Activated CD4-positive, alpha-beta T cell treated with anti-CD3 and anti-CD28 coated beads, Interleukin-2, amount 10 ng/mL, durations not matched to agents 7 days and 5 days (primary cell): ENCODE measurements at places on chromosomes 3 and 15. TPM values are rescaled to one million over a fixed set of nuclear protein-coding genes. Genes with fewer than 3 reads are reported as not detected.

ARNT2 gene
- total RNA-seq: not detected

- no peaks in the 10 kb centered on the region for H3K4me1 ChIP-seq
- H3K36me3 ChIP-seq: no peaks in the 10 kb centered on the region
- H3K27ac ChIP-seq: no peak overlapping the region
Observed at GRCh38 chr3:16614033-16615031, 9.1 kb upstream of the DAZL start.

DNA sequence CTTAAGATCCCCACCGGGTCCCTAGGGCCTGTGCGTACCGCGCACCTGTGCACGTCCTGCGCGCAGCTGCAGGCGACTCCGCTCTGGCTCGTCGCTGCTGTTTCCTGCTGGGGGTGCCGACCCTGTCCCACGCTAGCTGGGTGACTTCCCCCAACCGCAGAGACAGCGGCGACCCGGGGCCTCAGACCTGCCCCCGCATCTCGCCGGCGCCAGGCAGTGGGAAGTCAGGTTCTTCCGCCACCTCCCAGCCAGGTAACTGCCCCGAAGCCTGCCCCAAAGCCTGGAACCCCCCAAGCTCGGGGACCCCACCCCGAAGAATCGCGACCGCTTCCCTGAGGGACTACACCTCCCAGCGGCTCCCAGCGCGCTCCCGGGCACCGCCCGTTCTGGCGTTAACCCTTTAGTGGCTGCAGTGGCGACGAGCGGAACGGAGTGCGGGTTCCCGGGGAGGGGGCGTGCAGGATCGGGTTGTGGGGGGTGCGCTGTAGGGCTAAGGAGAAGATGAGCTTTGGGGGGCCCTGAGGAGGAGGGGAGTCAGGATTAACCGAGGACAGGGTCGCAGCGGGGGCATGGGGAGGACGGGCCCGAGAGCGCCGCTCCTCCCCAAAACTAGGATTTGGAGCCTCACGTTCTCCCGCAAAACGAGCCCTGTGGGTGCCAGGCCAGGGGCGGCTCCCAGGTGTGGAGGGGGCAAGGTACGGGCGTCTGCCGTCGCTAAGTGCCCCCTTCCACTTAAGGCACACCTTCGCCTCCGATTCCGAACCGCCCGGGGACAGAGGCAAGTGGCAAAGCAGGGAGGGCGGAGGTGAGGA is 589 bp downstream of the NEIL1 start:
- peak overlapping the region; percentile 54 for H3K27ac ChIP-seq
- peaks cover 25% of the 10 kb centered on the region for H3K27me3 ChIP-seq
- H3K4me3 ChIP-seq: peak overlapping the region; percentile 61
- DNase-seq: peak; percentile 28

GPR176 gene
- total RNA-seq: not detected

GRCh38 chr15:90178468-90179435 is 22.4 kb upstream of the SEMA4B start:
- H3K4me3 ChIP-seq: no peak overlapping the region
- no peak for DNase-seq
- H3K36me3 ChIP-seq: no peaks in the 10 kb centered on the region
- H3K27me3 ChIP-seq: peaks cover 14% of the 10 kb centered on the region

SEMA6D gene
- total RNA-seq: not detected

DNA sequence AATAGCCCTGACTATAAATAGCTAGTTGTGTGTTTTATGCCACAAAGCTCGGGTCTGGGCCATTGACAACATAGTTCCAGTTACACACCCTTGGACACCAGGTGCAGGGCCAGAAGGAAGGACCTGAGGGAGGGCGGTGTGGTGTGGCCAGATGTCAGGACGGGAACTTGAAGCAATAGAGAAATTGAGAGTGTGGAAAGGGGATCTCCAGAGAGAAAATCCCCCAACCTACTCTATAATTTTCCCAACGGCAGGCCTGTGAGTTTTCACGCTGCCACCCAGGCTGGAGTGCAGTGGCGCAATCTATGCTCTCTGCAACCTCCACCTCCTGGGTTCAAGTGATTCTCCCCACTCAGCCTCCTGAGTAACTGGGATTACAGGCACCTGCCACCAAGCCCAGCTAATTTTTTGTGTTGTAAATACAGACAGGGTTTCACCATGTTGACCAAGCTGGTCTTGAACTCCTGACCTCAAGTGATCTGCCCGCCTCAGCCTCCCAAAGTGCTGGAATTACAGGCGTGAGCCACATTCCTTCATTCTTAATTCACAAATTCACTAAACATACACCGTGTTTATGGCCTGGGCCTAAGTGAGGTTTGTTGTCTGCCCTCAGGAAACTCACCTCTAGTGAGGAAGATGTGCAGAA is 70.8 kb upstream of the KLF13 start:
- peak overlapping the region; percentile 68 for H3K27ac ChIP-seq
- H3K4me1 ChIP-seq: peaks cover 58% of the 10 kb centered on the region
- peaks cover 6% of the 10 kb centered on the region for H3K27me3 ChIP-seq
- H3K36me3 ChIP-seq: peaks cover 4% of the 10 kb centered on the region

GRCh38 chr15:41971895-41972252 is 483 bp downstream of the EHD4 start:
- peaks cover 4% of the 10 kb centered on the region for H3K36me3 ChIP-seq
- peak overlapping the region; percentile 96 for H3K27ac ChIP-seq
- H3K4me1 ChIP-seq: peaks cover 57% of the 10 kb centered on the region
- H3K4me3 ChIP-seq: peak overlapping the region; percentile 90
- peak; percentile 35 for DNase-seq

DNA sequence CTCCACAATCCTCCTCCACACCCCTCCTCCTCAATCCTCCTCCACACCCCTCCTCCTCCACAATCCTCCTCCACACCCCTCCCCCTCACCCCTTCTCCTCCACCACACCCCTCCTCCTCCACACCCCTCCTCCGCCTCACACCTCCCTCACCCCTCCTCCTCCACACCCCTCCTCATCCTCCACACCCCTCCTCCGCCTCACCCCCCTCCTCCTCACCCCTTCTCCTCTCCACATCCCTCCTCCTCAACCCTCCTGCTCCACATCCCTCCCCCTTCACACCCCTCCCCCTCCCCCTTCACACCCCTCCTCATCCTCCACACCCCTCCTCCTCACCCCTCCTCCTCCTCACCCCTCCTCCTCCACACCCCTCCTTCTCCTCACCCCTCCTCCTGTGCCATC is 69.8 kb upstream of the BLM start:
- no peaks in the 10 kb centered on the region for H3K27me3 ChIP-seq
- H3K4me1 ChIP-seq: peaks cover 42% of the 10 kb centered on the region
- no peak for DNase-seq
- no peak overlapping the region for H3K27ac ChIP-seq
- peaks cover 21% of the 10 kb centered on the region for H3K36me3 ChIP-seq

GRCh38 chr3:143266927-143267326 is 147.4 kb downstream of the CHST2 start:
- no peaks in the 10 kb centered on the region for H3K27me3 ChIP-seq
- no peak for DNase-seq
- peaks cover 5% of the 10 kb centered on the region for H3K36me3 ChIP-seq
- H3K4me1 ChIP-seq: peaks cover 14% of the 10 kb centered on the region
- no peak overlapping the region for H3K4me3 ChIP-seq

DNA sequence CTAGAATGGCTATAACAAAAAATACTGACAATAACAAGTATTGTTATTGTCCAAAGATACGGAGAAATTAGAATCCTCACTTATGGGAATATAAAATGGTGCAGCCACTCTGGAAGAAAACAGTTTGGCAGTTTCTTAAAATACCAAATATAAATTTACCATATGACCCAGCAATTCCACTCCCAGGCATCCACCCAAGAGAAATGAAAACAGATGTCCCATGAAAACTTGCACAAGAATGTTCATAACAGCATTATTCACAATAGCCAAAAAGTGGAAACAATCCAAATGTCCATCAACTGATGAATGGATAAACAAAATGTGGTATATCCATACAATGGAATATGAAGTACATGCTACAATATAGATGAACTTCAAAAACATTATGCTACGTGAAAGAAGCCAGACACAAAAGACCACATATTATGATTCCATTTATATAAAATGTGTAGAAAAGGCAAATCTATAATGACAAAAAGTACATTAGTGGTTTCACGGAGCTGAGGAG is 9.4 kb downstream of the AAGAB start:
- peaks cover 42% of the 10 kb centered on the region for H3K4me1 ChIP-seq
- no peaks in the 10 kb centered on the region for H3K27me3 ChIP-seq
- H3K27ac ChIP-seq: no peak overlapping the region
- H3K36me3 ChIP-seq: peaks cover 50% of the 10 kb centered on the region

DNA sequence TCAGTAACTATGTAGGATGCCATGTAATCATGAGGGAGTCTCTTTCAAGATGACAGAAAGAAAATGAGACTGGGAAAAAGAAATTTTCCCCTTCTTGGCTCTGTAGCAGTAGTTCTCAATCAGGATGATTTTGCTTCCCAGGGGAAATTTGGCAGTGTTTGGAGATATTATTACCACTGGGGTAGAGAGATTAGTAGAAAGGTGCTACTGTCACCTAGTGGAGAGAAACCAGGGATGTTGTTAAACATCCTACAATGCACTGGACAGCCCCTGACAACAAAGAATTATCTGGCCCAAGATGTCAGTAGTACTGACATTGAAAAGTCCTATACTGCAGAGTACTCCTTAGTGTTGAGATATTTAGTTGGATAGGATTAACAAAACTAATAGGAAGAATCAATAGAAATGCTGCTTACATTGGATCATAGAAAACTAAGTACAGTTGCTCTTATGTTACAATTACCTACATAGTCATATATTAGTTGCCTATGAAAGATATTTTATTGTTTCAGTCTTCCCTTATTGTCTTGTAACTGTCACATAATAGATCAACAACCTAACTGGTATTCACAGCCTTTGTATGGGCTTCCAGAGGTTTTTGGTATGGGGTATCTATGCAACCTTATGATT is 433.3 kb downstream of the RAP2B start:
- H3K27me3 ChIP-seq: no peaks in the 10 kb centered on the region
- DNase-seq: peak; percentile 7
- no peaks in the 10 kb centered on the region for H3K4me1 ChIP-seq
- no peak overlapping the region for H3K4me3 ChIP-seq

GRCh38 chr3:139427283-139428060 is 38.0 kb upstream of the COPB2 start:
- DNase-seq: peak; percentile 46
- H3K27ac ChIP-seq: no peak overlapping the region

DNA sequence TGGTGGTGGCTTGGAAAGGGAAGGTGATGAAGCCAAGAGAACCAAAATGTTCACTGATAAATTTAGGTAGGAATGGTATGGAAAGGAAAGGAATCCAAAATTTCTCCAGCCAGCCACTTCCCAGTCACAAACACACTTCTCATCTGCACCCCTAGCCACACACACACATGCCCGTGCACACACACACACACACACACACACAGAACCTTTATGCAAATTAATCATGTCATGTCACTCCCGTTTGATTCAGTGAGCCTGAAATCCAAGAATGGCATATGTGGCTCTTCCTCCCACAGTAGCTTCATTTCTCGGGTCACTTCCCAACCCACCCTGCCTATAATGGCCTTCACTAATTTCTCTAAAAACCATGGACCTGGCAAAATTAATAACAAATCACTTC is 3.1 kb upstream of the HLTF start:
- H3K36me3 ChIP-seq: peaks cover 5% of the 10 kb centered on the region
- no peak overlapping the region for H3K4me3 ChIP-seq
- no peak overlapping the region for H3K27ac ChIP-seq
- no peaks in the 10 kb centered on the region for H3K27me3 ChIP-seq
- peaks cover 15% of the 10 kb centered on the region for H3K4me1 ChIP-seq

DNA sequence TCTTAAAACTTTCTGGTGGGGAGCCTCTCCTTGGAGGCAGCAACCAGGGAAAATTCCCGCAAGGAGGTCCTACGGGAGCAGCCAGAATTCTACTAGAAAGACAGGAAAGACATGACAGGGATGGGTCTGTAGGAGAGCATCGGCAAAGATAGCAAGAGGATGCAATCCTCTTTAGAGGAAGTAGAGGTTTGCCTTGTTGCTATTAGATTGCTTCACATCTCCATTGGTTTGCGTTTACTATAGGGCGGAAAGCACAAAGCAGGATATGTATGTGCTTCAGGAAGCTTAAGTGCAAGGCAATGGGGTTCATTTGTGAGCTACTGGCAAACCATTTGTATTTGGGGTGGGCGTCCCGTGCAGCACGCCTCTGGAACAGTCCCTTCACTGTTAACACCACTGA is 193.0 kb downstream of the RORA start:
- no peak for DNase-seq
- H3K4me1 ChIP-seq: no peaks in the 10 kb centered on the region
- no peak overlapping the region for H3K4me3 ChIP-seq
- no peak overlapping the region for H3K27ac ChIP-seq
- peaks cover 36% of the 10 kb centered on the region for H3K27me3 ChIP-seq

- peaks cover 2% of the 10 kb centered on the region for H3K36me3 ChIP-seq
- H3K4me3 ChIP-seq: no peak overlapping the region
- DNase-seq: no peak
- peaks cover 83% of the 10 kb centered on the region for H3K27me3 ChIP-seq
- no peak overlapping the region for H3K27ac ChIP-seq
Observed at GRCh38 chr15:96411056-96412031, 80.8 kb downstream of the NR2F2 start.

DNA sequence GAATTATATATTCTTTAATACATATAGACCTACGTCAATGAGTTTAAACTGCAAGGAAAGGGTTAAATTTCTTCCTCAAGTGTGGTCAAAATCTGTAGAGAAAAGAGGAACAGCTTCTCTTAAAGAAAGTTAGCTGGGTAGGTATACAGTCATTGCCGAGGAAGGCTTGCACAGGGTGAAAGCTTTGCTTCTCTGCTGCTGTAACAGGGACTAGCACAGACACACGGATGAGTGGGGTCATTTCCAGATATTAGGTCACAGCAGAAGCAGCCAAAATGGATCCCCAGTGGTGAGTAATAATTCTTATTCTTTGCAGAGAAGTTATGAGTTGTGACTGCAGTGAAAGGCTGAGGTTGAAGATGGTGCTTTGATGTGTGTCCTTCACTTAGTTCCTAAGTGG is at the start of gene CD86:
TSS of gene CD86 (plus strand) at position 148 of the 400 bp plus-strand sequence. CDS start at position 276, 128 bp downstream.
- no peak within 1 kb of the TSS for H3K27ac ChIP-seq
- H3K4me1 ChIP-seq: no peaks in the 10 kb centered on the region
- no peak within 1 kb of the TSS for H3K4me3 ChIP-seq
- DNase-seq: no peak
- peaks cover 41% of the 10 kb centered on the region for H3K27me3 ChIP-seq

GRCh38 chr3:119408243-119408950 is 55.0 kb downstream of the TMEM39A start:
- no peak overlapping the region for H3K4me3 ChIP-seq
- H3K36me3 ChIP-seq: no peaks in the 10 kb centered on the region
- H3K27ac ChIP-seq: no peak overlapping the region

GPR62 gene
- total RNA-seq: not detected
